Effector memory CD8-positive, alpha-beta T cell (primary cell): ENCODE measurements at places on chromosomes 6 and 20.

- DNase-seq, result no peak
Measured at GRCh38 chr6:11852061-11852651, 73.6 kb upstream of the ADTRP start.

- DNase-seq, result no peak
Measured at GRCh38 chr6:89084954-89085353, 4.4 kb downstream of the PNRC1 start.

DNA sequence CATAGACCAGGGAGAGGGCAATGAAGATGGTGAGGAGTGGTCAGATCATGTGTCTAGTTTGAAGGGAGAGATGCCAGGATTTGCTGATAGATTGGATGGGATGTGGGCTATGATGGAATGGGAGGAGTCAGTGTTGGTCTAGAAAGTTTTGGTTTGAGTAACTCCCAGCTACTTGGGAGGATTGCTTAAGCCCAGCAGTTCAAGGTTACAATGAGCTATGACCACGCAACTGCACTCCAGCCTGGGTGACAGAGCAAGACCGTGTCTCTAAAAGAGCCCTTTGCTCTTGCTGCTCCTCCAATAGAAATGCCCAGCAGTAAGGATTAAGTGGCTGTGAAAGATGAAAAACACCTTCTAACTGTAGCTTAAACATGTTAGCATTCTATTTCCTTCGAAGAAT is 18.2 kb upstream of the LAMP5 start:
- DNase-seq, result no peak

DNA sequence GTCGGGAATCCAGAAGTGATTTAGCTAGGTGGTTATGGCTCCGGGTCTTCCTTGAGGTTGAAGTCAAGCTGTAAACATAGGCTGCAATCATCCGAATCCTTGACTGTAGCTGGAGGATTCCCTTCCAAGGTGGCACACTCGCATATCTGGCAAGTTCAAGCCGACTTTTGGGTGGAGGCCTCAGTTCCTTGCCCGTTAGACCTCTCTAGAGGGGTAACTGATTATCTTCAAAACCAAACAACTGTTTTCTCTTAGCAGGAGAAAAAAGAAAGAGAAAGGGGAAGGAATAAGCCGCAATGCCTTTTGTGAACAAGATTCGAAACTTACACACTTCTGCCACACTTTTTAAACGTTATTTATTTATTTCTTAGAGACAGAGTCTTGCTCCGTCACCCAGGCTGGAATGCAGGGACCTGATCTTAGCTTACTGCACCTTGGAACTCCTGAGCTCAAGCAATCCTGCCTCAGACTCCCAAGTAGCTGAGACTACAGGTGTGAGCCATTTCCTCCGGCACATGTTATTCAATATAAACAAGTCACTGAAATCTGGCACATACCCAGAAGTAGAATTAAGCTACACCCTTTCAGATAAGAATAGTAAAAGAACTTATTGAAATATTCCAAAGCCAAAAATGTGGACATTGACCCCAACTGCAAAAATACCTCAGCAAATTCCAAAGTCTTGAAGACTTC is 76.3 kb downstream of the HFE start:
- DNase-seq, result no peak

- no peak for DNase-seq
Measured at GRCh38 chr20:61537239-61538182, 285.4 kb downstream of the CDH4 start.

- DNase-seq, result no peak
Measured at GRCh38 chr6:55176958-55177357, 2.6 kb downstream of the HCRTR2 start.

DNA sequence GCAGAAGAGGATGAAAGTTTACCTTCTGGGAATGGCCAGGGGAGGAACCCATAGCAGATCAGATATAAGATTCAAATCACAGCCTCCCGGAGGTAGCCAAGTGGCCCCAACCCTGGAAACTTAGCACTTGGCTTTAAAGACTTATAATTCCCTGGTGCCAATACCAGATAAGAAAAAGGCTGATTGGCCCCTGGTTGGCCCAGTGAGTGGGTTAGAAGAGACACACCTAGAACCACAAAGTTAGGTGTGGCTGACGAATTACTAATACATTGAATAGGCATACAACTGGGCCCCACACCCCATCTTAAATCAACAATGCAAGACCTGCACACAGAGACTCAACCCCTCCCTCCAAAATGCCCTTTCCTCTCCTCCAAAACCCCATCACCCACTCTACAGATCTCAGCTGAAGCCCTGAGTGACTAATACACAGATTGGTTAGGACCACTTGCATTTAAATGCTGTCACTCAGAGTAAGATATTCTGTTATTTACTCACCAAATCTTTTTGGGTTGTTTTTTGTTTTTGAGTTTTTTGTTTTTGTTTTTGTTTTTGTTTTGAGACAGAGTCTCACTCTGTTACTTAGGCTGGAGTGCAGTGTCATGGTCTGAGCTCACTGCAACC is 315.4 kb upstream of the JARID2 start:
- DNase-seq, result no peak

DNA sequence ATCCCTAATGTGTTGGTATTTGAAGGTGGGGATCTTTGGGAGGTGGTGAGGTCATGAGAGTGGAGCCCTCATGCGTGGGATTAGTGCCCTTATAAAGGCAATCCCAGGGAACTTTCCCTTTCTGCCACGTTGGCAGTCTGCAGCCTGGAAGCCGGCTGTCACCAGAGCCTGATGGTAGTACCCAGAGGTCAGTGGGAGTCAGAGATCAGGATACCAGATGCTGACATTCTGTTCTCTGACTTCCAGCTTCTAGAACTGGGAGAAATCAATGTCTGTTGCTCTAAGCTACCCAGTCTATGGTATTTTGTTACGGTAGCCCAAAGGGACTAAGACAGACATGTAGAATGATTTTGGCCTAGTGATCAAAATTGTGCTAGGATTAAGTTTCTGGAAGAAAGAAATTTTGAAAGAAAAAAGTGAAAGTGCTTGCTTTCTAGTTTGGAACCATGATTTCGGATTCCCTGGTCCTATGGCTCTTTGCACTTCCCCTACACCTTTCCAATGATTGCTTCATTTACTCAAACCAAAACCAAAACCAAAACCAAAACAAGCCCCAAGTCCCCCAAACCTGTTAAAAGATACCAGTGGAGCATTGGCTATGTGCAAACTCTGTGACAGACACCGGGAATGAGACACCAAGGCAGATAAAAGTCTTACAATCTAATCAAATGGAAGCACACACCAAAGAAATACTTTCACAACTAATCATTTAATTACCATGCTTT is 173.7 kb upstream of the ZNF217 start:
- no peak for DNase-seq

- DNase-seq, result no peak
Measured at GRCh38 chr6:42101186-42101657, 41.2 kb downstream of the C6orf132 start.

DNA sequence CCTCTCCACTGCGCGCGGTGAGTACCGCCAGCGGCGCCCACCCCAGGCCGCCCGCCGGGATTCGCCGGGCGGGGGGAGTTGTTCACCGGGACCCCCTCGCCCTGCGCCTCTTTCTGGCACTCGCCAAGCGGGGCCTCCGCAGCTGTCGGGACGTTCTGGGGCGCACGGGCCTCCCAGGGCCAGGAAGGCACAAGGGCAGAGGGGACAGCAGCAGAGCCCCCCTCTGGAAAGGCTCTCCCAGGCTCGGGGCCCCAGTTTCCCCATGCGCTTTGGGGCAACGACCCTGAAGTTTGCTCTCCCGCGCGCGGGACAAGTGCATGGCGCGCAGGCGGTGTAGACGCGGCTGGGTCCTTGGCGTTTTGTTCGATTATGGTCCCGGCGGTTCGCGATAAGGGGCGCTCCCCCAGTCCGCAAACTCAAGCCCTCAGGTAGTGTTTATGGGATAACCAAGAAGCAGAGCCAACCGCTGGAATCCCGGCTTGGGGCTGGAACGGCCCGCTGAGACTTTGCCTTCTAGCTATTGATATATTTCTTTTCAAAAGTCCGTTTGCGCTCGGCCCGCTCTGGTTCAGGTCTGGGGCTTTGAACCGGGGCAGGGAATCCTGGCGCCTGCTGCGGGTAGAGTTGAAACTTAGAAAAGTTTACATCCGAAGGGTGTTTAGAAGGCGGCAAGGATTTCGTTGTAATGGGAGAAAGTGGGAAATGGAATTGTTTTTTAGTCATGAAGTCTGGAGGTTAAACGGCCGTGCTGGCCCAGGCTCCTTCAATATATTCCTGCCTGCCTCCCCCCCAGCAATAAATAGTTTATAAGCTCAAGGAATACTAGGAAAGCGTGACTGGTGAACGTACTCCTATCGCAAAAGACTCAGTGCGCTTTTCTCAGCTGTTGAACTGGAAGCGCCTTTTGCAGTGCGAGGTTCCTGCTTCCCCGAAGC is 595 bp downstream of the EYA2 start:
- DNase-seq, result no peak

- DNase-seq, result no peak
Measured at GRCh38 chr6:72689107-72689954, 67.5 kb downstream of the KCNQ5 start.

- DNase-seq, result no peak
Measured at GRCh38 chr6:29559524-29560287, at the start of gene UBD. UBD (minus strand) TSS chr6:29559732; CDS start chr6:29559701, 31 bp downstream.

DNA sequence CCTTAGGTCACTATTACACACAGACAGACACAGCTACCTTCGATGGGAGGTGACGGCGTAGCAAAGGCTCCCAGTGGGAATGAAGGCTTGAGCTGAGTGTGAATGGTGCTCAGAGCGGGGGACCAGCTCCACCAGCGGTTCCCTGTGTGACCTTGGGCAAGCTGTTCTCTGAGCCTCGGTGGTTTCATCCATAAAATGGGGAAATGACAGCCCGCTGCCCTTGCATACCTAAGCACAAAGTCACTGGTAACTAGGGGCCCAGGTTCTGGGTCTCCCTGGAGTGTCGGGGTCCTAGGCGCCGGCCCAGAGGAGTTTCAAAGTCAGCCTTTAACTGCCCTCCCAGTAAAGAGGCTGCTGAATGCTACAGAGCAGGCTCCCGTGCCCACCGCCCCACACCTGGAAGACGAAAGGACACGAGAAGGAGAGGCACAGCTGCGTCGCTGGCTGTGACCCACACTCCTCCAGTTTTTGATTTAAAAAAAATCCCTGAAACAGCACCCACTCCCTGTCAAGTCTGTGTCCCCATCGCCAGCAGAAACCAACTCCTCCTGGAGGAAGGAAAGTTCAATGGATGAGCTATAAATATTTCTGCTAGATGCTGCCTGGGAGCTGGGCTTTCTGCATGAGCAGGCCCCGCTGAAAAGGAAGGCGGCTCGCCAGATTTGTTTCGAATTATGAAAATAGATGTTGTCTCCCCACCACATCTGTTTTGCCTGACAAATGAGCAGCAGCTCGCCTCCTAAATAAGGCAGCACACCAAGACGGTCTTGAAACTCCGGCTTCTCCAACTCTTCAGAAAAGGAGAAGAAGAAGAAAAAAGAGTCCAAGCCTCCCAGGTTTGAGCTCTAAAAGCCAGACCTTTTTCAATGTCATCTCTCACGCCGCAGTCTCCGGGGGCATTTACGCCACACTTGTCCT is 27.4 kb downstream of the PMEPA1 start:
- no peak for DNase-seq

- peak; percentile 11 for DNase-seq
Measured at GRCh38 chr6:128519931-128520435, 416 bp downstream of the PTPRK start.

- DNase-seq, result no peak
Measured at GRCh38 chr20:34452281-34452982, 63.8 kb upstream of the DYNLRB1 start.

DNA sequence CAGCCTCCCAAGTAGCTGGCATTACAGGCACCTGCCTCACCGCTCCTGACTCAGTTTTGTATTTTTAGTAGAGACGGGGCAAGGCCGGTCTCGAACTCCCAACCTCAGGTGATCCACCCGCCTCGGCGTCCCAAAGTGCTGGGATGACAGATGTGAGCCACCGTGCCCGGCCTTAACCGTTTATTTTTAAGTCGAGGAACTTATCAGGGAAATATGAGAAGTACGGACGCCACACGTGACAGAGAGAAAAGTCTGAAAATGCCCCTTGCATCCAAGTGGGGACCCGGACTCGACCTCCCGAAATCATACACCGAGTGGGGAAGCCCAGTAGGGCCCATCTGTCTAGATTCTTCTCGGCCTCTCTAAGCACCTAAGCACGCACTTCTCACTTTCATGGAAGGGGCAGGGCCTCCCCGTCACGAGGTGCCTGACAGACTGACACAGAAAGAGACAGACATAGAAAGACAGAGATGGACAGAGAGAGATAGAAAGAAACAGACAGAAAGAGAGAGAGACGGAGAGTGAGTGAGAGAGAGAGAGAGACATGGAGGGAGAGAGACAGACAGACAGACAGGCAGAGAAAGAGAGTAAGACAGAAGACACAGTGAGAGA is 756.5 kb upstream of the DEFB115 start:
- no peak for DNase-seq

DNA sequence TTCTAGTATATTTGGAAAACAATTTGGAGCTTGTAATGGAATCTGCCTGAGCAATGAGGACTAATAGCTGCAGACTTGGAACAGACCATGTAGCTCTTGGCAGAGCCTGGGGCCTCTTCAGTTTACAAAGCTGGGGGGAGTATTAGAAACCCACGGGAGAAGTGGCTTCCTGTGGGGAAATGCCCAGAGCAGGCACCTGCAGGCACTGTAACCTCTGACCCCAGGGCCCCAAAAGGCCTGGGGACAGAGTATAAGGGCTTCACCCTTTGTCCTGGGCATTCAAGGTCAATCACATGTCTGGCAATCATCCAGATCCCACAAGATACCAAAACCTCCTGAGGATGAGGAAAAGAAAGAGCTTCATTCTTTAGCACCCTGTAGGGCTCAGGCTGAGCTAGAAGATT is 19.4 kb downstream of the PKIG start:
- DNase-seq, result no peak

GRCh38 chr6:36774331-36774730 is 64.9 kb downstream of the CPNE5 start:
- no peak for DNase-seq

- DNase-seq, result no peak
Measured at GRCh38 chr6:113857556-113858479, 673 bp downstream of the MARCKS start.

GRCh38 chr6:137217801-137218472 is 1.2 kb downstream of the IFNGR1 start:
- no peak for DNase-seq

GRCh38 chr6:3776881-3777507 is 25.5 kb upstream of the PXDC1 start:
- no peak for DNase-seq

- DNase-seq, result no peak
Measured at GRCh38 chr6:14925025-14925698, 320.7 kb upstream of the JARID2 start.

DNA sequence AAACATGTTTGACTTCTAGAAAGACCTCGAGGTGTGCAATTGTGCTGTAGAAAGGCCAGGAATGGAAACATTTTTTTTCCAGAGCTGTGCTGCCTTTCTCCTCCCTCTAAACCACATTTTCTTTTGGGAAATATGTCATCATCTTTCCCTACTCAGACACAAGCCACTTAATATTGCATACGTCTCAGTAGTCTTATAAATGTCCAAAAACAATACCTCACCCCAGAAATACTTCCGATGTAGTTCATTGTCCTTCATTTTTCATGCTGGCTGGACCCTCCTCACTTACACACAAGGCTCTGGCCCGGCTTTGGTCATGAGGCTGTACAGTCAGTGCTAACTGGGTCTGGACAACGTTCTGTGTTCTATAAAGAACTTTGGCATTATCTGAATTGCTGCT is 126.4 kb downstream of the SCML4 start:
- no peak for DNase-seq
